ENCODE measurements at places on chromosomes 12 and 14.

GRCh38 chr14:95561001-95561412 lies 26.2 kb downstream of the GLRX5 start:
- peak; percentile 82 for DNase-seq

DNA sequence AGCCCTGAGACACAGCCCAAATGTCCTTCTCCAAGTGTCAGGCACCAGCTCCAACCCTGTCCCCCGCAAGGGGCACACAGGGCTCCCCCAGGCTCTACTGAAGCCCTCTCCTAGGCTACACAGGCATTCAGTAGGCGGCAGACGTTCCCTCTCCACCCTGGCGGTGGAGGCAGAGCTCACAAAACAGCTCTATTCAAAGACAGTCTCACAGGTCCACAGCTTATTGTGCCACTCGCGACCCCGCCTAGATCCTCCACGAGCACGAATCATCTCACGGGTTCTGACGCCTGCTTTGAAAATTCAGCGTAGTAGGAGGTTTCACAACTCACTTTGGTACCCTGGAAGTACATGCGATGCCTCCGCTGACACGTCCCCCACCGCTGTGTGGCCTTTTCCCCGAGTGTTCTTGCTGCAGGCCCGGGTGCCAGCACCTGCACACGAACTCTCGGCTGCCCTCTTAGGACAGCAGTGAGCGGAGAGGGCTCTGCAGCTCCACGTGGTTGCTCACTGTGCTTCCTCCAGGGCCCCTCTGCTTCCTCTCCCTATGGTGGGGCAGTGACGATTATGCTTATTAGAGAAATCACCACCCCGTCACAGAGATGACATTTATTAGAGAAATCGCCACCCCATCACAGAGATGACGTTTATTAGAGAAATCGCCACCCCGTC lies 78.5 kb downstream of the ADGRD1 start:
- DNase-seq = no peak

DNA sequence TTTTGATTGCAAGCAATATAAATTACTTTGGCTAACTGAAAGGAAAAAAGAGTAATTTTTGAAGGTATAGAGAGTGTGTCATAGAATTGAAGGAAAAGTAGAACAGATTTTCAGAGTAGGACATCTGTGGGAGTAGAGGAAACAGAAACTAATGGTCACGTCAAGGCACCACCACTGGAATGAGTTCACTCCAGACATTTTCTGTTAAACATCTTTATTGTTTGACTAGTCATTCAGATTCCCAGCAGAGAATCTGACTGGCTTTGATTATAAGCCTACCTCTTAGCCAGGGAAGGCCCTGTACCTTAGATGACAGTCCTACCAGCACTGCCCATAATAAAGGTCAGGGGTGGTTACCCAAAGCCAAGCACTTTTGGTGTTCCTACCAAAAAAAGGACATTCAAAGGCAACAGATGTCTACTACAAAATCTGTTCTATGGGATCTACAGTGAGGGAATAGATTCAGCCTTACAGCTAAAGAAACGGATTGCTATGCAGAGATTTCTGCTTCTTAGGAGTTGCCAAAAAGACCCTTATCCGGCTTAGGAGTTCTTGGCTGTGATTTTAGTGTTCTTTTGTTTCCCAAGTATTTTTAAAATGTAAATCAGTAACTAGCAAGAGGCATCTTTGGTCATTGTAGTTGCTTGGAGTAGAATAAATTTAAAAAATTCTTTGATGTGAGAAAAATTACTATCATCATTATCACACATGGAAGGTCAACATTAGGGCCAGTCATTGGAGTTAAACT lies 410.8 kb downstream of the RAD51B start:
- DNase-seq = no peak

GRCh38 chr12:45192707-45193106 lies 23.2 kb upstream of the ANO6 start:
- DNase-seq = no peak

DNA sequence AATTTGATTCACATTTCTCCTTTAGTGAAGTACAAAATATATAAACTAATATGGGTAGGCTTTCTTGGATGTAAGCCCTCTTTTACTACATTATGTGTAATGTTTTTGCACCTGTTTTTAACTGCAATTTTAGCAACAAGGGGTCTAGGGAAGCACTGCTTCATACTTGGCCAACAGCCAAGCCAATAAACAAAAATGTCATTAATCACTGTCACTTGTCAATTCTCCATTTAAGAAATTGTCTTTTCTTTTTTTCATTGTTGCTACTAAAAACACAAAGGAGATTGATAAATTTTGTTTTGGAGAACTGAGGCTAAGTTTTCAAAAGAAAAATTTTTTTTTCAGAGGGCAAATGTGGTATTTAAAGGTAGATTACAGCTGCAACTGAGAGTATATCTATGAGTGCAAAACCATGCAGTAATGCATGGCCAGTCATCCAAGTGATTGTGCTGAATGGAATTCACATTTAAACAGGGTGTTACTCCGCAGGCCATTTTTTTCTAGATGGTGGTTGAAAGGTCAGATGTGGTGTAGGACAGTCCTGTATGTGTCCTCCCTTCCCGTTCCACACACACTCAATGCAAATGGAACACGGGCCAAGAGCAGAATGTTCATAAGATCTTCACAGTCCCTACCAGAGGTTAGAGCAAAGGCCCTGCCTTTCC lies 503.0 kb upstream of the LMO3 start:
- DNase-seq = no peak

DNA sequence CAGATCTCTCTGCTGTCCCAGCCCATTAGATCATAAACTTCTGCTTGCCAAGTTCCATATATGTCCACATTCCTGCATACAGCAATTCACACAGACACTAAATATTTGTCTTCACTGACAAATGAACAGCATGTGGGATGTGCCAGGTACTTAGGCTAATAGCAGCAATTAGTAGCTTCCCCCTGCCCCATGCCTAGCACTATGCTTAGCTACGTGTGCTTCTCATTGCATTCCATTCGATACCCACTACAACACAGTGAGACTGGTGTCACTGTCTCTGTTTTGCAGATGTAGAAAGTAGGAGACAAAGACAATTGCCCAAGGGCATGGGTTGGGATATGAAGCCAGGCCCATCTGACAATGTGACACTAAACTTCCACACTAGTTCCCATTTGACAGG lies 308.4 kb downstream of the BCL11B start:
- no peak for DNase-seq

GRCh38 chr12:28568118-28568517 lies 377.9 kb downstream of the CCDC91 start:
- DNase-seq = no peak

GRCh38 chr12:56326533-56326932 lies 7.3 kb downstream of the PAN2 start:
- DNase-seq = no peak

- no peak for DNase-seq
These were observed 126.7 kb upstream of the BTG1 start for GRCh38 chr12:92272061-92272964.

DNA sequence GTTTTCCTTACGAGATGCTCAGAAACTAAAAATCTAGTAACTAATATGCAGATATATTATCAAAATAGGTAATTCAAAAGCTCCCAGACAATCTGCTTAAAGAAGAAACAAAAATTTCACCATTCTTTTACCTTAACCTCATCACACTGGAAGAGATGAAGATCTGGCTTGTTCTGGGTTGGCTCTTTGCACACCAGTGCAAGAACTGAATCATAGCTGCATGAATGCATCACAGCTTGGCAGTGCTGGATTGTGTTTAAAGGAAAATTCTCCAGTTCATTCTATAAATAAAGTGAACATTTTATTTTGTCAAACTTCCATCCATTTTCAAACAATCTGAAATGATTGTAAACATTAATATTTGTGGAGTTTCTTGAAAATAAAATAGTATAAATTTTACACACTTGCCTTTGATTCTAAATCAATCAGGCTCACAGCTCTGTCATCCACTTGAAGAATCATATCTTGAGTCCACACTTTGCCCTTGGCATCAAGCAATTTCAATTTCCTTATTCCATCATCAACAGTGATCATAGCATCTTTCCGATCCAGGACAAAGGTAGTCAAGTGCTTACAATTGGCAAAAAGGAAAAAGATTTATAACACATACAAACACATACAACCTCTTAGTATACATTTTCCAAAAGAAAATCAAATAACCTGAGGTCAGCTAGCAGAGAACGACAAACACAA lies 119.8 kb downstream of the EPS8 start:
- no peak for DNase-seq

- DNase-seq = no peak
These were observed 63.5 kb downstream of the CLMN start for GRCh38 chr14:95256002-95256775.

GRCh38 chr14:99537399-99537798 lies 56.2 kb downstream of the CCNK start:
- DNase-seq = no peak

GRCh38 chr14:67583711-67584644 lies 16.1 kb downstream of the PIGH start:
- DNase-seq = peak; percentile 16

DNA sequence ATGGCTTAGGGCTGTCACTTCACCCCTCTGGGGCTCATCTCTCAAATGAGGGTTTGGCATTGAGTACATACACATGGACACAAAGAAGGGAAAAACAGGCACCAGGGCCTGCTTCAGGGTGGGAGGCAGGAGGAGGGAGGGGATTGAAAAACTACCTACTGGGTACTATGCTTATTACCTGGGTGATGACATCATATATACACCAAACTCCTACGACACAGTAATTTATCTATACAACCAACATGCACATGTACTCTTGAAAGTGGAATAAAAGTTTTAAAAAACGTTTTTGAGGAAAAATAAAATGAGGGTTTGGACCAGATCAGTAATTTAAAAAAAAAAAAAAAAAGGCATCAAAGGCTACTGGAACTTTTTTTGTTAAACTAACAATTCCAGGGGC lies 3.6 kb upstream of the TC2N start:
- DNase-seq = no peak

GRCh38 chr14:82889701-82890100 lies 1356.0 kb upstream of the SEL1L start:
- no peak for DNase-seq

GRCh38 chr12:82964446-82964845 lies 277.7 kb downstream of the TMTC2 start:
- DNase-seq = no peak

GRCh38 chr12:52795694-52796428 lies at the start of gene KRT3:
TSS of gene KRT3 (minus strand) at chr12:52796117. CDS start at chr12:52796042, 75 bp downstream.
- no peak for DNase-seq

DNA sequence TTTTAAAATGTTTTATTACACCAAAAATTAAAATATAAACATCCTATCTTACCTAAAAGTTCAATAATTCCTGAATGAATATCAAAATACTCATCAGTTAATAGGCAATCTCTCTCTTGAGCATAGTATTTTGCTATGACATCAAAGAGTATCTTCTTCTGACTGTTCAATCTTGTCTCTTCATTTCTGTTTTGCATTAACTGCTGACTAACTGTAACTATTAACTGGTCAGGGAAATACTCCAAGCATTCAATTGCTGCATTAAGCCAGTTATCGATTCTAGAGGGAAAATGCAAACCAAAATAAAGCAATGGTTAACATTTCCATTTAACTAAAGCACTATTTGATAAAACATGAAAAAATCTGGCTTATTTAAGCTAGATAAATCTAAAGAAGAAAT lies 13.4 kb downstream of the DEPDC4 start:
- DNase-seq = no peak

GRCh38 chr14:78605025-78605762 lies 435.0 kb downstream of the NRXN3 start:
- DNase-seq = no peak

DNA sequence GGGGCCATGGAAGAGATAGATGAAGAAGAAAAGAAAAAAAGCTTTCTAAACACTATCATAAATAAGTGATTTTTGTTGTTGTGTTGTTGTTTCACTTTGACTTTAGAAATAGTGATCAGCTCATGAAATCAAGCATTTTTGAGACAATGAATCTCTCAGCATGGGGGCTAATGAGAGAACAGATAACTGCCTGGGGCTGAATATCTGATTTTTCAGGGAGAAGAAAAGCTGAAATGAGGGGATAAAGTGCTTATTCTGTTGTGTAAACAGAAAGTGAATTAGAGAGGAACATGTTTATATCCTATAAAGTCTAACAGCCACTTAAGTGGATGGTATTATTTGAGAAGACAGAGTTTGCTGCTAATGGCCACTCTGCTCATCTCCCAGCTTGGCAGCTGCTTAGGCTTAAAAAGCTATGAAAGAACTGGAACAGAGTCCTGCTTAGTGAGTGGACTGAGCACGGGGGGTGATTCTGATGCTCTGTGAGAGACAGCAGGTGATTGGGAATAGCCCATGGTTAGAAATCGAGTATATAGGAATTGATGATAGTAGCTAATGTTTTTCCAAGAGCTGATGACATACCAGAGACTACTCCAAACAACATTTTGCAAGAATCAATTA lies 646.1 kb upstream of the TMEM132C start:
- no peak for DNase-seq

- no peak for DNase-seq
These were observed 48.0 kb downstream of the TGFB3 start for GRCh38 chr14:75933712-75934296.

DNA sequence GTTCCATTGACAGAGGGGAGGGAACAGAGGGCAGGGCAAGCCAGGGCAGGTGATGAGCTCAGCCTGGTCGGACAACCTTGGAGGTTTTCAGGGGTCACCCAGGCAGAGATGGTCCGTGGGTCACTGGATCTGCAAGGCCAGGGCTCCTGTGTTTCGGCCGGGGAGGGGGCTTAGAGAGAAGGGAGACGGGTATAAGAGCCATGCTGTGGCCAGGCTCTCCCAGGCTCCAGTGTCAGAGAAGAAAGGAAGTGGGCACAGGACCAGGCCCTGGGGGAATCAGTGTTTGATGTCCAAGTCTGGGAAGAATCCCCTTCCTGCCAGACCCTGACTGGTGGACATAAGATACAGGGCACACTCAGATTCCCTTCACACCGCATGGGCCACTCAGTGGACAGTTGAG lies 36.9 kb downstream of the DIO3 start:
- DNase-seq = no peak

DNA sequence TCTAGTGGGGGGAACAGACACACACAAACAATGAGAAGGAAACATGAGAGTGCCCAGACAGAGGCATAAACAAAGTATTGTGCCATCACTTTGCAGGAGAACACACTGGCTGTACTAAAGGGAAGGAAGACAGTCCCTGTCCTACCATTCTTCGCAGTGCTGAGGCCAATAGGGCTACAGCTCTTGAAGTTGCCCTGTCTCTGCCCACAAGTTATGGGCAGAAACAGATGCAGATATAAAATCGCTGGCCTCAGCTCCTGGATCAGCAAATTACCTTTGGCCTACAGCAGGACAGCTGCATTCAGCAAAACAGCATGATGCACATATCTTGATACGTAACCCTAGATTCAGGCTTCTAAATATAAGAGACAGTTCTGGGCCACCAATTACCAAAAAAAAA lies 23.0 kb upstream of the PRKAB1 start:
- DNase-seq = no peak

Data from activated naive CD4-positive, alpha-beta T cell treated with Interleukin-2 at 50 U/mL for 16 hours (primary cell).